Activated CD8-positive, alpha-beta memory T cell treated with anti-CD3 and anti-CD28 coated beads for 1 hour (primary cell): ENCODE measurements at places on chromosomes 13 and 19.
A peak's percentile ranks its signal among the peaks of the same experiment; 100 is the strongest.

DNA sequence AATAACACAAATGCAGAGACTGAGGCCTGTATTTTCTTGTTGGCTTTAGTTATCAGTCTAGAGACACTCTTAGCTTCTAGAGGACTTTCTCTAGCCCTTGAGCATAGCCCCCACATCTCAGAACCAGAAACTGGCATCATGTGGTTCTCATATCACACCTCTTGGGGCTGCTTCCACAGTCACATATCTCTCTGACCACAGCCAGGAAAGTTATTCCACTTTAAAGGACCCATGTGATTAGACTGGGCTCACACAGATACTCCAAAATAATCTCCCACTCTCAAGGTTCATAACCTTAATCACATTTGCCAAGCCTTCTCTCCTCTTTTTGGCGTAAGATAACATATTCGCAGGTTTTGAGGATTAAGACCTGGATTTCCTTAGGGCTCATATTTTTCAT lies 846.9 kb upstream of the MIR17HG start:
- DNase-seq: no peak

GRCh38 chr19:858284-858683 lies 1.2 kb upstream of the CFD start:
- DNase-seq: no peak

GRCh38 chr13:112690283-112690929 lies 568 bp downstream of the ATP11A start:
- DNase-seq: peak; percentile 13

GRCh38 chr19:45822716-45823115 lies 7.6 kb upstream of the RSPH6A start:
- DNase-seq: no peak

- no peak for DNase-seq
These were observed 66.5 kb downstream of the DGKH start for GRCh38 chr13:42114912-42115311.

GRCh38 chr13:105345131-105345530 lies 1190.3 kb downstream of the EFNB2 start:
- DNase-seq: no peak

- no peak for DNase-seq
These were observed 31.8 kb downstream of the LCP1 start for GRCh38 chr13:46150134-46150693.

GRCh38 chr19:3404324-3405260 lies 38.2 kb downstream of the NFIC start:
- DNase-seq: no peak

- DNase-seq: no peak
These were observed 29.0 kb upstream of the NBEA start for GRCh38 chr13:34913040-34913439.

- no peak for DNase-seq
These were observed at the start of gene ZNF177 for GRCh38 chr19:9362905-9363304. Gene ZNF177 (plus strand): TSS chr19:9363013. CDS start chr19:9378312, 15,299 bp downstream.

DNA sequence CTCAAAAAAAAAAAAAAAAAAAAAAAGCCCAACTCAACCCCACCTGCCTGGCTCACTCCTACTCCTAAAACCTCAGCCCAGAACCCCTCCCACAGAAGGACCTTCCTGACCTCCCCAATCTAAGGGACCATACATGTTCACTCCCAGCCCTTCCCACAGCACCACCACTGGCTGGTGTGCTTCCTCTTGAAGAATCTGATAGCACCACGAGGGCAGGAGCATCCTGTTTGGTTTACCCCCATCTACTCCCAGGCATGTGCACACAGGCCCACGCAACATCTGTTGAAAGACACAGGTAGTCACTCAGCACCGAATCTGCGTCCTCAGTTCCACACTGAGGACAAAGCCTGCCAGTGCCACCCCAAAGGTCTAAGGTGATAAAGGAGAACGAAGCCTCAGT lies 8.2 kb downstream of the LATS2 start:
- DNase-seq: no peak

- DNase-seq: no peak
These were observed 1.4 kb downstream of the SH2D3A start for GRCh38 chr19:6765738-6766356.

DNA sequence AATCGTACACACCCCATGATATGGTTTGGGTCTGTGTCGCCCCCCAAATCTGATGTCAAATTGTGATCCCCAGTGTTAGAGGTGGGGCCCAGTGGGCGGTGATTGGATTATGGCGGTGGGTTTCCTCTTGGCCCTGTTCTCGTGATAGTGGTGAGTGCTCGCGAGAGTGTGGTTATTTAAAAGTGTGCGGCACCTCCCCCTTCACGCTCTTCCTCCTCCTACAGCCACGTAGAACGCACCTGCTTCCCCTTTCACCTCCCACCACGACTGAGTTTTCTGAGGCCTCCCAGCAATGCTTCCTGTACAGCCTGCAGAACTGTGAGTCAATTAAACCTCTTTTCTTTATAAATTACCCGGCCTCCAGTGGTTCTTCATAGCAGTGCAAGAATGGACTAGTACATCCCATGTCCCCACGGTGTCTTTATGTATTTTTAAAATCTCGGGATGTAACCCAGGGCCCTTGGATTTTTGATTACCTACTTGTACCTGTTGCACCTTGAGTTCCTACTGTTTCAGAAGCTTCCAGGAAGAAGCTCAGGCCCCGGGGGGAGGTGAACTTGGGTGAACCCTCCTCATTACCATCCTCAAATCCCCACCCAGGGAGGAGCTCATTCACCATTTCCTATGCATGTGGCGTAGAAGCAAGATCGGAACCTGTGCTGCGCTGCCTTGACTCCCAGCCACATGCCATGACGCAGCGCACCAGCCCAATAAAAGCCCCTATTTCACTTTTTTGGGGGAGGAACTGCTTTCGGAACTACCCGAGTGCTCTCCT lies 52.4 kb downstream of the TEX29 start:
- no peak for DNase-seq

GRCh38 chr19:1243768-1244692 lies 2.5 kb downstream of the ATP5F1D start:
- DNase-seq: peak; percentile 84
